Cortex of kidney (tissue), 1 donor: ENCODE measurements at places on chromosomes 7 and 10.

GRCh38 chr10:70890917-70891431 lies 2.6 kb upstream of the PCBD1 start:
- no peak for DNase-seq

GRCh38 chr10:103888113-103888841 lies 29.7 kb downstream of the STN1 start:
- no peak for DNase-seq

DNA sequence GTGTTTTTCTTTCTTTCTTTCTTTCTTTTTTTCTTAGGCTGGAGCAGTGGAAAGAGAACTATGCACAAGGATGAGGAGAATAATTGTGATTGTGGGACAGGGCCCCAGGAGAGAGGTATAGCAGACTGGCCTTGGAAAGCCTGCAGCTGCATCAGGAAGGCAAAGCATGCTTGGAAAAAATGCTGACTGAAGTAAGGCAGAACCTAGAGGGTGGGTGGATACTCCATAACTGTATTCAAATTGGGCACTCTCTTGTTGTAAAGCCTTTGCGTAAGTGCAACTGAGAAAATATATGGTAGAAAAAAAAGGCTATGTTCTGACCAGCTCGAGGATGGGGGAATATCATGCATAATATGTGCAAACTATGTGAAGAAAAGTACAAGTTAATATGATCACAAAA lies 39.5 kb downstream of the PDK4 start:
- DNase-seq = no peak

- no peak for DNase-seq
Observed at GRCh38 chr10:69894156-69894555, 92.5 kb downstream of the COL13A1 start.

DNA sequence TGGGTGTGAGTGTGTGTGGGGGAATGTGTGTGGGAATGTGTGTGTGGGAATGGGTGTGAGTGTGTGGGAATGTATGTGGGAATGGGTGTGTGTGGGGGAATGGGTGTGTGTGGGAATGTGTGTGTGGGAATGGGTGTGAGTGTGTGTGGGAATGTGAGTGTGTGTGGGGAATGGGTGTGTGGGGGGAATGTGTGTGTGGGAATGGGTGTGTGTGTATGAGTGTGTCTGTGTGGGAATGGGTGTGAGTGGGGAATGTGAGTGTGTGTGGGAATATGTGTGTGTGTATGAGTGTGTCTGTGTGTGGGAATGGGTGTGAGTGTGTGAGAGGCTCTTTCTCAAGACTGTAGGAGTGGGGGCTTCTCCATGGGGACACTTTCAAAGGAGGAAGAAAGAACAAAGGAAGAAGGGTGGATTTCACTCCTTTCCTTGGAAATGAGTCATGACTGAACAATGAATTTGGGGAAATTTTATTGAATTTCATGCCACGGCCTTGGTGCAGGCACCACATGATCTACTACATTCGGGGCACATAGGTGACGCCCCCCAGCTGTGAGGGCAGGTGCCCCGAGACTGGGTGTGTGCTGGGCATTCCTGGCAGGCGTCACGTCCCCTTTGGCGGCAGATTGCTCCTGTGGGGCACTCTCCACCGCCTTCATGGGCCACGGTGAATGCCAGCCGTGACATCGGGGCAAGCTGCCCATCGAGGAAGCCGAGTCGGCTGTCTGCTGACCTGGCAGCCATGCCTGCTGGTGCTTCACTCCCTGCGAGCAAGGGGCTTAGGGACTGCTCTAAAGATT lies 88.8 kb upstream of the INSIG1 start:
- DNase-seq = no peak

GRCh38 chr7:94055963-94056362 lies 51.8 kb upstream of the BET1 start:
- no peak for DNase-seq

DNA sequence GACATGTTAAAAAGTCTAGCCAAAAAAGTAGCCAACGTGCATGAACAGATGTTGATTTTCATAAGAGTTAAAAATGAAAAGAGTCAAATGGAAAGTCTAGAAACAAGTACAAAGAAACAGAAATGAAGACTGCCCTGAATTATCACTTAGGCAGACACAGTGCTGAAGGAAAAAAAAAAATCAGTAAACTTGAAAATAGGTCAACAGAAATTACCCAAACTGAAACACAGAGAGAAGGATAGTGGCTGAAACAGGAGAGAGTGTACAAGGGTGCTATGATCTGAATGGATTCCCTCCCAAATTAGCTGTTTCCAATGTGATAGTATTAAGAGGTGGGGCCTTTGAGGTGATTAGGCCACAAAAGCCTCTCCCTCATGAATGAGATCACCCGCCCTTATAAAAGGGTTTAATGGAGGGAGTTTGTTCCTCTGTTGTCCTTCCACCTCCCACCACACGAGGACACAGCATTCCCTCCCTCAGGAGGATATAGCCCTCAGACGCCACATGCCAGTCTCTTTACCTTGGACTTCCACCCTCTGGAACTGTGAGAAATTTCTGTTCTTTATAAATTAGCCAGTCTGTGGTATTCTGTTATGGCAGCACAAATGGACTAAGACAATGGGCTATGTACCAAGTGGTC lies 249.7 kb downstream of the AHR start:
- no peak for DNase-seq

GRCh38 chr10:93204494-93205485 lies 131.1 kb downstream of the CYP26A1 start:
- DNase-seq = no peak

DNA sequence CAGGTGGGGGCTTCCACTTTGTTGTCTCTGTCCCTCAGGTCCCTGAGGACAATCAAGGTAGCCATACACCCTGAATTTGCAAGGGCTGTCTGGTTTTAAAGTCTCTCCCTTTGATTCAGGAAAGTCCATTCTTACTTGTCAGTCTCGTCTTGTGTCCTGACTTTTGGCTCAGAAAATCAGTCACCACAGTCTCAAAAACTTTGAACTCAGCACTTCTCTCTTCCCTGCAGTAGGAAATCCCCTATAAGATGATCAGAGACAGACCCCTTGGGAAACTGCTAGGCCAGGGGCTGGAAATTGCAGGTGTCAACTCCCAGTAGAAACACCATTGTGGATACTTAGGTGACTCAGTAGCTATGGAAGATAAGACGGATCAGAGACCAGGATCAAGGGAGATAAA lies 73.1 kb downstream of the CDC123 start:
- DNase-seq = no peak

DNA sequence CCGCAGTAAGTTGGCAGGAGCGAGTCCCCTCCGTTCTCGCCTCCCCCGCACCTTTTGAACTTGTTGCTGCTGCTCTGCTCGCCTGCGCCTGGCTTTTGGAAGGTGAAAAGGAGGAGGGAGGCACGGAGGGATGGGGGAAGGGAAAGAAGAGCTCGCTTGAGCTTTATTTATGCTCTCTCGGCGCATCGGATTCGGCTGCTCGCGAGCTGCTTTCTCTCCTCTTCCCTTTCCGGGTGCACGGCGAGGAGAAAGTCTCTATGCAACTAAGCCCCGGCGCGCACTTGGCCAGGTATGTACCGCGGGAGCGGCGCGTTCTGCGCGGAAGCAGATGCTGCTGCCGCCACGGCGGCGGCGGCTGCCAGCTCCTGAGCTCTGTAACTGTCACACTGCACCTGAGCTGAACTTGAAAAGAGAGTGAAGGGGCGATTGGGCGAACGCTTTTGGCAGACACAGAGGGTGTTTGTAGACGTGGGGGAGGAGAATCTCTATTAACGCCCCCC lies 551 bp downstream of the KCND2 start:
- DNase-seq = no peak

DNA sequence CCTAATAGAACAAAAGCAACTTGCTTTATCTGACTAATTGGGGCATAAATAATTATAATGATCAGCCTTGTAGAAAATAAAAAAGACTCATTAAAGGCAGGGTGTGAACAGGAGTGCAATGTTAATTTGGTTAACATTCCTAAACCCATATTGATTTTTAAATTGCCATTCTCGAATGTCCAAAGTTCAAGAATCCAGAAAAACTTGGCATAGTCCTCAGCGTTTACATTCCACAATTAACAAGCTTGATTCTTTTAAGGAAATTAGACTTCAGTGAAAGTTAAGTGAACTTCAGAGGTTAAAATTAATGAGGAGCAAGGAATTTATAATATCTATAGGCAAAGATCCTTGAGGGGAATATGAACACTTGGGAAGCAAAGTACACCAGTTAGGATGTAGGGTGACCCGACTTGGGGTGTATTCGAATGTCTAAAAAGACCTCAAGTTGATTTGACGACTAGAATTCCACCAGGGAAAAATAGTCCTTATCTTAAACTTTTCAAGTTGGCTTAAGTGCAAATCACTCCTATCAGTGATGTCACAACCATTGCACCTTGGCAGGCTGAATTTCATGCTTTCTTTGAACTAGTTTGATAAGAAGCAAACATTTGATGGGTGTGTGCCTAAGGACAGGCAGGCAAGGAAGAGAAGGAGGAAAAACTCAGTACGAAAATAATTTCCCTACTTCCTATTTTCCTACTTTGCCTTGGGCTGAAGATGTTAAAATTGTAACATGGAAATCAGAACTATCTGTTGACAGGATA lies 830.4 kb upstream of the COBL start:
- no peak for DNase-seq

- DNase-seq = no peak
Observed at GRCh38 chr10:132965411-132966057, 23.2 kb upstream of the CFAP46 start.

GRCh38 chr7:145884716-145885514 lies 231.7 kb upstream of the CNTNAP2 start:
- DNase-seq = no peak

DNA sequence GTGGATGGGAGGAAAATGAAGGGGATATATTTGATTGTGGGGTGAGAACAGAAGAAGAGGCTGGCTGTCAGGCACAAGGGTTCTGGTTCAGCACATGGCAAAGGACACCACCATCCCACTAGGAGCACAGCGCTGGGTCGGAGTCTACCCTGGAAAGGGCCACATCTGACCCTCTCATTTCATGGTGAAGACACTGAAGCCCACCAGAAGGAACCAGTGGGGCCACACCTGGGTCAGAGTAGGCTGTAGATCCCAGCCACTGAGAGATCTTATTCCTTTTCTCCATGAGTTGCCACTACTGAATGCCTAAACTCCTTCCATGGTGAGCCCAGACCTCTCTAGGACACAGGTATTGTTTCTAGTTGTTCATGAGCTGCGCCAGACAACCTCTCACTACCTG lies 25.8 kb downstream of the SFTPD start:
- no peak for DNase-seq

- no peak for DNase-seq
Observed at GRCh38 chr10:25508112-25508815, 333.5 kb downstream of the GPR158 start.

GRCh38 chr10:124213899-124214510 lies 120.6 kb upstream of the CHST15 start:
- DNase-seq = no peak

- DNase-seq = no peak
Observed at GRCh38 chr7:120190566-120190965, 82.4 kb upstream of the KCND2 start.

DNA sequence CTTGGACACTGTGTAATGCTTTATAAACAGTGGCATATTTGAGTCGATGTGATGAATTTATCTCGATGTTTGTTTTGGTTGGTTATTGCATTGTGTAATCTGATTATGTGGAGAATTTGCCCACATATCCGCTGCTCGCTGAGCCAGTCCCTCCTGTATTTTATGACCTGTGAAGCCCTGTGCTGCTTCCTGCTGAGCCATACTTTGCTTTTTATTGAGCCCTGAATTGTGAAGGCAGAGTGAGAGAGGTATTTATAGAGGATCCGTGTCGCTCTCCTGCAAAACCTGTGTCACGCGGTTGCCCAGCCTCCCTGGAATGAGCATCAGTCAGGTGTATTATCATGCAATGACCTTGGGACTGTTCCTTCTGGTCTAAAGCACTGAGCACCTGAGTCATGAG lies 253.7 kb downstream of the ARHGAP21 start:
- no peak for DNase-seq

GRCh38 chr10:112148331-112148730 lies 35.2 kb downstream of the GPAM start:
- no peak for DNase-seq

DNA sequence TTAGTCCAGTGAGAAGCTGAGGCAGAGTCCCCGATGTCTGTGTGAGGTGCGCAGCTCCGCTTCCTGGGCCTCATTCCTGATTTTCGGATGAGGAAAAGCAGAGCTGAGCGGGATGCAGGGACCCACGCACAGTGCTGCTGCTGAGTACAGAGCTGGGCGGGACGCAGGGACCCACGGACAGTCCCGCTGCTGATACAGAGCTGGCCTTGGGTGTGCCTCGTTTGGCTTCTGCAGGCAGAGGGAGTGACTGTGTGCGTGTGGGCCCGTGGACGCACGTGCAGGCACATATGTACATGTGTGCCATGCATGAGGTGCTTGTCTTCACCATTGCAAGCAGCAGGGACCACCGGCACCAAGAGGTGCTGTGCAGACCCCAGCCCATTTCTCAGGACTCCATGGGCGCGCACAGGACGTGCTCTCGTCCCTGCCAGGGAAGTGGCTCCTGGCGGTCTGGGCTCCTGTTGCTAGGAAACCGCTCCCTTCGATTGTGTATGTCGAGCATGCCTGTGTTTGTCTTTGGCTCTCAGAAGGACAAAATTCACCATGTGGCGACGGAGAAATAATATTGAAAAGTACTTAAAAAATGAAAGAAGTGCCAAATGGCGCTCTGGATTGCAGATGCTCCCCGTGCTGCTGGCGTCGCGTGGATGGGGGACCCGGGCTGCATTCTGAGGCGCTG lies 303.8 kb upstream of the MKI67 start:
- no peak for DNase-seq

DNA sequence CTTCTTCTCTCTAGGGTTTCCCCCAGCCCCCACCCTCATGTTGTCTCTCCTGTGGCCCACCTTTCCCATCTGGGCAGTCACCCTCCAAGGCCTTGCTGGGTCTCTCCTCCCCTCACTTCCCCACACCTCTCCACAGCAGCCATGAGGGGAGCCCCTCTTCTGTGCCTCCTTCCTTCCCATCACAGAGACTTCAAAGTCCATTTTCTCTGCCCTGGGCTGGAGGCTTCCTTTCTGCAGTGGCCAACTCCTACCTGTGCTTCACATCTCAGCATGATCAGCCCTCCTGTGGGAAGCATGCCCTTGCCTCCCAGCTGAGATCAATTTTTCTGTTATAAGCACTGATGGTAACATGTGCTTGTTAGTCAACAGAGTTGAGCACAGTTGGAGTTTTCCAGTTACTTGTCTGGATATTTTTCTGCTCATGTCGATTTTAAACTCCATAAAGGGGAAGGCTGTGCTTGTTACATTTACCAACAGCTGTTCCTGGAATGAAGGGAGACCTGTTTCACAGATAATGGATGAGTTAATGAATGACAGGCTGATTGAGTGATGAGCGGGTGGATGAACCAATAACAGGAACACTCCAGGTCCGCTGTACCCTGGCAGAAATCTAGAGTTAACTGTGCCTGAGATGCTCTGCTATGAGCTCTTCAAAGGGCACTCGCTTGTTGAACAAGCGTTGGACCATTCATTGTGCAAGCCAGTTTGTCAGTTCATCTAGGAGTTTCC lies 71.4 kb upstream of the PRSS58 start:
- DNase-seq = no peak

GRCh38 chr10:130631142-130632096 lies 495.2 kb downstream of the GLRX3 start:
- DNase-seq = no peak

DNA sequence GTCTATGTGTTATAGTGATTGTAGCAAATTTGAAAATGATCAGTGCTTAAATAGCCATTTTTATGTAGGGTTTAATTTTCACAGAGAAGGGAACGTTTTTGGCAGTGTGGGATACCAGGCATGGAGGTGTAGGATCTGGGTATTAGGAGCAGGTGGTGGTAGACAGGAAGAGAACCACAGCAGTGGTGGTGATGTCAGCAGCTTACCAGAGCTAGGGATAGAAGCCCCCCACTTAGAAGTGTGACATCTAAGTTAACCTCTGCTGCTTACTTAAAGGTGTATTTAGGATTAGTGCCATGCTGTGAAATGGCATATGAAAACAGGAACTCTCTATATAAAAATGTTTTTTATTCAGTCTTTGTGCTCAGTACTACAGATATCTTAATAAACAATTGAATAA lies 73.8 kb downstream of the CREM start:
- DNase-seq = no peak
